Suprapubic skin (tissue), 4 donors: ENCODE measurements at places on chromosomes 7 and 10. TPM values are rescaled to one million over a fixed set of nuclear protein-coding genes. Genes with fewer than 3 reads are reported as not detected.

DNA sequence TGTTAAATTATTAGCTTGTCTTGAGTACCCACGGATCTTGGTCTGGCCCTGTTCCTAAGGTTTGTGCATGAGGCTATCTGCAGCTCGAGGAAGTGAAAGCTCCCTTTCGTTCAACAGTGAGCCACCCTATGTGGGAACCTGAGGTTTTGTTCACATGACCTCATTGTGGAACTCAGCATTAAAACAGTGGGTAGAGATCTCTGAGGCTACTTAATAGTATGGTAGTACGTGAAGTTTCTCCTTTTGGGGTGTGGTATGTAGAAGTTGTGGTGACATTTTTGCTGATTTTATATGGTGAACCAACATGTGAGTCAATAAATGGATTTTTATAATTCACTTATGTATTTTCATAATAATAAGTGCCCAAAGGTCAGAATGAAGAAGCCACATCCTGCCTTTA, 252.7 kb upstream of the FERD3L start:
- DNase-seq, result no peak

DNA sequence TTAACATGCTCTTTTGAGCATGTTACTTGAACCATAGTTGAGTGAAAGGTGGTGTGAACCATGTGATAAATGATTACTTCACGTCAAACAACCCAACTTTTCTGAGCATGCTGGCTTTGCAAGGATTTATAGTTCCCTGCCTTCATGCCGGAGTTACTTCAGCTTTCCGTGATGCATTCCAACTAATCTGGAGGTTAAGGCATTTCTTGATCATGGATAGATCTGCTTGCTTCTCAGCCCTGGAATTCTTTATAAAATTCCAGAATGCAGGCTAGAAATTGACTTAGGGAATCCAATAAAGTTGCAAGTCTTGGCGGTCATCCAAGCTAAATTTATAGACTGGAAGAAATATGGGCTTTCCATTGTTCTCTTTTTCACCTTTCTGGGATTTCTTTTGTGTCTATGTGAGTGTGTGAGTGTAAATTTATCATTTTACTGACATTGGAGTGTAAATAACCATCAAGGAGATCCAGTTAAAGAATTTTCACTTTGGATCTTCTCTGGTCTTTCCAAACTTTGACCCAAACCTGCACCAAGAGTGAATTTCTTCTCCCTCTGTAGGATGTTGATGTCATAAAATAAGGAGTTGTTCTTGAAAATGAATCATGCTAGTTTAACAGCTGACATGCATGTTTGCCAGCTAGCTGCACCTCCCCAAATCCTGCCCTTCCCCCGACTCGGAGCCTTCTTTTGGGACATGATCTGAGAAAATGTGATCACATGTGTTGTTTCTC, 289.0 kb downstream of the TWIST1 start:
- no peak for DNase-seq

GRCh38 chr10:89944138-89944537, 242.7 kb downstream of the KIF20B start:
- DNase-seq, result no peak

GRCh38 chr10:118498623-118499022, 96.8 kb downstream of the PRLHR start:
- no peak for DNase-seq

DNA sequence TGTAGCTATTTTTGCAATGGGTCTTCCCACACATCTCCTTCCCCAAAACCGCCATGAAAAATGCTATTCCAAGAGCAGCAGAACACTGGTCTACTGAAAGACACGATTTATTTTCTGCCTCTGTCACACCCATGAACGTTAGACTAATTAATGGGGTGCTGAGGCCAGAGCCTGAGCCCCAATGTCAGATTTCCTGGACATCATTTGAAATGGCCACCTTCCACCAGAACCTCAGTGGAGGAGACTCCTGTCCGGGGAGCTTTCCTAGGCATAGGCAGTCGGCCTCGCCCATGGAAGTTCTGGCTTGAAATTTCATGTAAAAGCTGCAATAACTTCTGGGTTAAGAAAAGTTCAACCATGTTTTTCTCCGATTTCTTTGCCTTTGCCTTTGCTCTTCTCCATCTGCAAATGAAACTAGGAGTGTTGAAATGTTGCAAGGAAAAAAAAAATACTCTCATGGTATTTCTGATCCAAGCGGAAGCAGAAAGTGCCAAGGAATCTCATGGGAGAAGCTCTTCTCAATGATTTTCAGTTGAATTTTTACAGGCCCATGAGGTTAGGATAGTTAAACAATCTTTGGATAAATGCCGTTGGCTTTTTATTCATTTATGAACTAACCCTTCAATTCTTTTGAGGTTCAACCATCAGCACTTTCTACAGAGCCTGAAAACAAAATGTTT, 570.8 kb upstream of the MGMT start:
- DNase-seq, result no peak

DNA sequence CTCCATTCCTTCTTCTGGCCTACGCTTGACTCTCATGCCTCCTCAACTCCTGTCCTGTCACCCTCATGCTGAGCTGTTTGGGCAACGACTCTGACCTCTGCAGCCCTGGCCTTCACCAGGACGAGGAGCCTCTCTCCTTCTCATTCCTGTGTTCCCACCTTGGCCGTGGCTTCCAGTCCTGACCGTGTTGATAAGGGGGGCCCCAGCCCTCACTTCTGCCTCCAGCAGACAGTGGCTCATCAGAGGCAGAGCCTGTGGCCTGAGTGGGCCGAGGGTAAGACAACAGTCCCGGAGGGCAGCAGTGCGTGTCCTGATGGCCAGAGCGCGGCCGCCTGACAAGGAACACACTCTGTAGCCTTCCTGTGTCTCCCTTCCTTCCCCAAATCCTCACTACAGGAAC, 61.7 kb upstream of the UBE3C start:
- peak; percentile 65 for DNase-seq

DNA sequence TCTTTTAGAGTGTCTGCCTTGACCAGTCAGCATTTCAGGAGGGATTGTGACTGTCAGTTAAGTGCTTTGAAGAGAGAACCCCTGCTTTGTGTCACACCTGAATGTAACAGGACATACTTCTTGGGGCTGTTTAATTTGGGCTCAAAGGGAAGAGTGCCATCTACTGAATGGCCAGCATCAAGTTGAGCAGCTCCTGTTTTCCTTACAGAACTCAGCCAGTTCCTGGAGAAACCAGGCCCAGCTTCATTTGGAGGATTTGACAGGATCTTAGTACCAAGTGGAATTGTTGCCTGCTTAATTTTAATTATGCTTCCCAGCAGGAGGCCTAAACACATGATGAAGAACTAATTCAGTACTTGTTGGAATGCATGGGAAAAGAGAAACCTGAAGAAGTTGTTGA, 8.3 kb downstream of the ADD3 start:
- DNase-seq, result no peak

DNA sequence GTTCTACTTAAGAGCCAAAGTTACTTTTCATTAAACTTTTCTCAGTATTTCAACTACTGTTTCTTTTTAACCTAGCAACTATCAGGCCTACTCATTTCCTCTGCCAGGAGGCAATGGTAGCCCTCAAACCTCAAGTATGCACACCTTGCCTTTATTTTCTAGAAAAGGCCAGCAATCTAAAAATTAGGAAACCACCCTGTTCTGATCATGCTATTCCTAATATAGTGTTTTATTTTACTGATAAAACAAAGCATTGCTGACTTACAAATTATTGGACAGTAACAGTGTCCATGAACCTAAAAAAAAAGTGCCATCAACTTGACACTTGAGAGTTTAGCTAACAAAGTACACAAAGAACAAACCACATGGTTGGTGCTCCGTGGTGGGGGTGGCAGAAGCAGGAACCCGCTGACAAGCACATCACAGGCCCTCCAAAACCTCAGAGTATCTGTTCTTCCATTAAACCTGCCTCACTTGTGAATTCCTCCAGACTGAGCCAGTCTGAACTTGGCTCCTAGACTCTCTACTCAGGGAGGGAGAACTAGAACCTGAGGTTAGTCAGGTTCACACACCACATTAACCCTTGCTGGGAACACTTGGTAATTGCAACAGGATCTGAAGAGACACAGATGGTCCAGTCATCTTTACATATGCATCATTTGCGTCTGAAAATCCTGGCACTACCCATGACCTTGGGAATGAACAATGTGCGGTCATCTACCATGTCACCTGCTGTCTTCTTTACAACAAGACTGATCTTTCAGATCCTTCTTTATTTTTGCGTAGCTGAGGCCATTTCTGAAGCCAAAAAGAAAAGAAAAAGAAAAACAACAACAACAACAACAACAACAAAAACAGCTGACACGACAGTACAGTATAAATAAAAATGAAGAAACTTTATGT, 31.9 kb downstream of the PIP4K2A start:
- DNase-seq, result no peak

DNA sequence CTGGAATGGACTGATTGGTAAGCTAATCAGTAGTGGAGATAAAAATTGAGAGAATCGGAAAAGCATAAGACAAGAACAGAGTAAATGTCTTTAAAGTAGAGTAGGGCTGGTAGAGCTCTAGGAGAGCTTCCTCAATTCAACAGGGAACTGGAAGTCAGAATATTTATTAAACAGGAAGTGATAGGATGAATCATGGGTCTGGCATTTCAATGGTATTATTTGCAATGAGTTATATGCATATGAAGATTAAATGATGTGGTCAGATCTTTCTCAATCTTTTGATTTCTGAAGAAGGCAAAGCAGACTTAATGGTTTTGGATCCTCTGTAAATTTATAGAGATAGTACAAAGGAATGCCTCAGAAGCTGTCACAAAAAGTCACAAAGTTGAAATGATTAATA, 349.0 kb downstream of the HPSE2 start:
- DNase-seq, result no peak

DNA sequence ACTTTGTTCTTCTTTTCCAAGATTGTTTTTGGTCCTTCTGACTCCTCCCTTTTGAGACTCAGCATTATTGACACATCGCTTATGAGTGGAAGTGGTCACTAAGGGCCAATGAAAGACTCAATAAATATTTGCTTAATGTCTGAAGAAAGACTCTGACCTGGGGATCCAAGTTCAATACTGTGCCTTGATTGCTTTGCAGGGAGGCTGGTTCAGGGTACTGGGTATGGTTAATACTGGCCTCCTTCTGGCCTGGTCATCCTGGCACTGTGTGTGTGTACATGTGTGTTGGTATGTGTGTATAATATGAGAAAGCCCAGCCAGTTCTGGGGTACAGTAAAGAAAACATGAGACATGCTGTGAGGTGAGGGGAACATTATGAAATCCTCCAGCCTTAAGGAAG, 7.6 kb upstream of the PDZD8 start:
- DNase-seq, result no peak

- DNase-seq, result peak; percentile 24
These were observed 199.3 kb upstream of the AUTS2 start for GRCh38 chr7:69398986-69399385.

DNA sequence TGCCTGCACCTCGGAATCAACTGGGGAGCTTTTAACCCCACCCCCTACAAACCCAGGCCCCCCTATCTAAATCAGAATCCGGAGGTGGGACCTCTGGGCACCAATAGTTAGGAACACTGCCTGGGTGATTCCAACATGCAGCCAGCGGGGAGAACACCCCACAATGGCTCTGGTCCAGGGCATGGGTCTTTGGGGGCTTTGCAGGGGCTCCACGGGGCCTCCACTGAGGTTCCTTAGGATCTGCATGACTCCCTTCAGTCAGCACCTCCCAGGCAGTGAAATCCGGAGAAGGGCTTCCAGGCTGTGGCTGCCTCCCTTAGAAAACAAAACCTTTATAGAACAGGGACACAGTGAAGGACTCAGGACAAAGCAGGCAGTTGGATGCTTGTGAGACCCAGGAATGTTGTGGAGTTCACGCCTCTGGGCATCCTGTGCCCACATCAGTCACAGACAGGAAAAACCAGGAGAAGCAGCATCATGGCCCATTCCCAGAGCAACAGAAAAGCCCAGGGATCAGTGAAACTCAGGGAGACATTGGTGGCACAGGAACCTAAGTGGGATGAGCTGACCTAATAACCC, 16.5 kb upstream of the AOC1 start:
- no peak for DNase-seq

- DNase-seq, result no peak
These were observed 179.0 kb downstream of the PRPF18 start for GRCh38 chr10:13765641-13766341.

DNA sequence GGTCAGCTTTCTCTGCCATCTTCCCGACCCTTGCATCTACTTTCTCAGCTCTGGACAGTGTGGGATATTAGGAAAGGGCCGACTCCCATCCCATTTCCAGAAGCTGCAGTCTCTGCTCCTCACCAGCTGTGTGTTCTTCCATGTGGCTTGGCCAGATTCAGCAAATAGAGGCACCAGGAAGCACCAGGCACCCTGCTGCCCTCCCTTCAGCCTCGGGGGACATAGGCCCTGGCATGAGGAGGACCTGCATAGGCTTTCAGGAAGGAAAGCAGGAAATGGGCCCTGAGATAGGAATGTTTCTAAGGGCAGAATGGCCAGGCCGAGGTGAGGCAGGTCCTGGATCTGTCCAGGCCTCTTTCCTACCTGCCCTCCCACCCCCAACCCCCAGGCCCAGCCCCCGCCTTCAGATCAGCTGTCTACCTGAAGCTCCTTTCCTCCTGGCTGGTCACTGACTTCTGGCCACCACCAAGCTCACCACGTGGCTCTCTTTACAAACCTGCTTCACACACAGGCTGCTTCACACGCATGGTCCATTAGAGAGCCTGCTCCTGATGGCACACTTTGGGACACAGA, 27.5 kb upstream of the PURB start:
- DNase-seq, result no peak

GRCh38 chr10:85916994-85917573, 449.5 kb downstream of the GRID1 start:
- no peak for DNase-seq

GRCh38 chr10:56318816-56319215, 42.2 kb downstream of the ZWINT start:
- no peak for DNase-seq

DNA sequence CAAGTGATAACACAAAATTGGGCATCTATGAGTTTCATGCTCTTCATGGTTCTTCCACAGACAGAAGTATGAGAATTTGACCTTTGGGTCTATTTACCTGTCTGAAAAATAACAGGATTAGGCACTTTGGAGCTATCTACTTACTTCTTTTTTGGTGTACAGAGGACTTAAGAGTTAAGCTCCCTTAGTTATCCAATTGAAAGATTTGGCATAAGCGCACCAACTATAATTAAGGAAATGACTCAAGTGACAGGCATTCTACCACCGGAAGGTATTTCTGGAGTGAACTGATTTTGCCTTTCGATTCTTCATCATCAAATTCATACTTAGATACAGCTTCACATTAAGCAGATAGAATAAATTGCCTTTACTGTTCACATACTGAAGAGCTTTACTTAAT, 43.9 kb downstream of the IFIT5 start:
- no peak for DNase-seq

DNA sequence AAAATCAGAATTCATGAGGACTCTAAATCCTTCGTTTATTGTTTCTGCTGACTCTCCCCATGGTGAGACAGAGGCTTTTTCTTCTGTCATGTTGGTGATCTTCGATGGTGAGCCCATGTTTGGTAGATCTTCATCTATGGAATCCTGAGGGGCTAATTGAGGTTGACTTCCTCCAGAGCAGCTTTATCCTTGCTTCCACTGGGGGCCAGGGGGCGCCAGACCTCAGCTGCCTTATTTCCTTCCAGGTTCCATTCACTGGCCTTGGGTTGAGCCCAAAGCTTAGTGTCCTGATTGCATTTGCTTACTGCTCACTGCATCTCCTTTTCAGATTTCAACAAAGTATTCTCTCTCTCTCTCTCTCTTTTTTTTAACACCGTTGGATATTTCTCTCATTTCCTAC, 80.7 kb downstream of the GCC1 start:
- DNase-seq, result no peak

LLCFC1 gene
- not detected for total RNA-seq

CTNNA3 gene
- total RNA-seq, result 0.29 TPM

PIK3AP1 gene
- 2.2 TPM for total RNA-seq

NCF1 gene
- not detected for total RNA-seq

RSBN1L gene
- 17.1 TPM for total RNA-seq

ADARB2 gene
- total RNA-seq, result 1.1 TPM

CALHM2 gene
- 13.7 TPM for total RNA-seq

NOLC1 gene
- total RNA-seq, result 94.9 TPM
